ENCODE measurements at places on chromosomes 5 and 9.

GRCh38 chr9:38253200-38253599, 139.3 kb upstream of the ALDH1B1 start:
- DNase-seq, result no peak

DNA sequence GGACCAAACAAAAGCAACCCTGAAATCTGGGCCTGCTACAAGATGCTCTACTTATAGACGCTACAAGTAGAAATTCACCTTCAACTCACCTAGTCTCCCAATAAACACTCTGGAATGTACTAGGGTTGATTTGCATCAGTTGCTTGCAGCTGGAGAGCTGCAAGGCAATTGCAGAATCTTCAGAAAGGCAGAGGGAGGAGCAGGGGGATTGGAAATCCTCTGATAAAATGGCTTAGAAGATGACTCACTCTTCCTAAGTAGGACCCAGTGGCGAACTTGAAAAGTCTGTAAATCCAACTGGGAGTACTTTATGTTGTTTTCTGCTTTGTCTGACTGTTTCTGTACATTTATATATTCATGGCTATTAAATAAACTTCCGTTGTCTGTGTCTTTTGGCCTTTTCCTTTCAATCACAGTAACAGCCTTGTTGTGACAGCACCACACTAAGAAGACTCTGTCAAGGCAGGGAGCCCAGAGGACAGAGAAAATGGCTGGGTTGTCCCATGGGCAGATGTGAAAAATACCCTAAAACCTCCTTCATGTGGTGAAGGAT, 14.7 kb upstream of the MLLT3 start:
- no peak for DNase-seq

DNA sequence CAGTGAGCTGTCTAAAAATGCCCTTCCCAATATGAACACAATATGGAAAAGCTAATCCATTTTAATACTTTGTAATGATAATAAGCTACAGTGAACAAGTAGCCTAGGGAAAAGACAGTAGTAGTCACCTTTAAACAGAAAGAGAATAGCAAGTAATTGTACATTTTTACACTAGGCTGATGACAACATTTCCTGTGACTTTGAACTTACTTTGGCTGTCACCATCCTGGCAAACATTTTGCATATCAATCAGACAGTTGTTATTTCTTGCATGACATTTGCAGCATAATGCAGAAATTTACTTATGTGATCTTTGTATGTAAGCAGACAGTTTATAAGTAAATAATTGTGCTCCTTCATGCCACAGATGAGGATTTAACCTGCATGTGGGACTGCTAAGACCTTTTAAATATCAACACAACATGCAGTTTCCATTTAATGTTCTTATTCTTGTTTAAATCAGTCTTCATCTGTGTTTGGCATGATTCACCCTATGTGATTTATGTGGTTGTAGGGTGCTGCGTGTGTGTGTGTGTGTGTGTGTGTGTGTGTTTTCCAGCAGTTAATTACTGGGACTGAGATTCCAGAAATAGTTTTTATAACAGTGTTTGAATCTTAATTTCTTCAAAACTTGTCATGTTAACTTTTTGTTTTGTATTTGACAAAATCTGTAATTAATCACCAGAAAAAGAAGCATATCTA, 997.1 kb upstream of the ARRDC3 start:
- DNase-seq, result no peak

GRCh38 chr9:35116539-35116897, 856 bp upstream of the ATOSB start:
- no peak for DNase-seq

- no peak for DNase-seq
Measured at GRCh38 chr5:180468732-180469585, 25.2 kb upstream of the CNOT6 start.

DNA sequence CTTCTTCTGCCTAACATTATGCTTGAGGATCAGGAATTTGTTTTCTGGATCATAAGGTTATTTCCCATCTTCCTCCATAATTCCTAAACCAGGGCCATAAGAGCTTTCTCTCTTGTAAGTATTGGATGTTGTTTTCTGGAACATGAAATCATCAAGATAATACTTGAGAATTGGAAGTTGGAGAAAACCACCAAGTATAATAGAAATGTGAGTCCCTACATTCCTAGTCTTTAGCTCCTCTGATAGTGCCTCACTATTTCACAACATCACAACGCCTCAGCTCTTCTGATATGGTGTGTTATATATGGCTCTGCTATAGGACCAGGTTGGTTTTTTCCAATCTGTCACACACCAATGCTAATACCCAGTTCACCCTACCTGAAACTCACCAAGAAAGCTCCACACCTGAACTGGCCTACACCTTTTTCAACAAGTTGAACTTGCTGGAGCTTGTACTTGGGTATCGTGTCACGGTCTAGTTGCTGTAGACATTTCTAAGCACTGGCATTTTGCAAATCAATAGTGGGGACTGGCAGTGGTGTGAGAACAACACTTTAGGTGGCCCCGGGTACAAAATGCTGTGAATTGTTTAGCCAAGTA, 141.1 kb downstream of the ACTBL2 start:
- no peak for DNase-seq

DNA sequence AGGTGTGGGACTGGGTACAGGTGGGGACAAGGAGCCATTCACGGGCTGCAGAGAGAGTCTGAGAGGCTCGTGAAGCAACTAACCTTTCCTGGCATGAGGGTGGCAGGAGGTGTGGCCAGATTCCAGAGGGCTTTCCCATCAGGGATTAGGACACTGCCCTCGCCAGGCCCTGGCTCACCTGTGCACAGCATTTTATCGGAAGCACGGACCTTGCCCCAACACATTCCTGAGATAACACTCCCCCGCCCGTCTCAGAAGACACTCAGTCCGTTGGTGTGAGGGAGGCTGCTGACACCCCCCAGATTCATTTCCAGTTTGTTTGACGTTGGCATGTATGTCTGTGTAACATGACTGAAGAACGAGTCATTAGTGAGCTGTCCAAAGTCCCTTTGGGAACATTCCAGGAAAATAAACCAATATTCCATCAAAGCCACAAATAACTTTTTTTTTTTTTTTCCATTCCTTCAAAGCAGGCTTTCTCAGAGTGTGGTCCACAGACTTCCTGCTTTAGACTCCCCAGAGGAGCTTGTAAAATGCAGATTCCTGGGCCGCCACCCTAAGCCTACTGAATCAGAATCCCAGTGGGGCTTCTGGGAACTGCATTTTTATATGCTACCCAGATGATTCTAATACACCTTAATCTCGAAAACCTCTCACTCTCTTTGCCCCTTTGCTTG, 23.4 kb downstream of the WWC1 start:
- DNase-seq, result no peak

DNA sequence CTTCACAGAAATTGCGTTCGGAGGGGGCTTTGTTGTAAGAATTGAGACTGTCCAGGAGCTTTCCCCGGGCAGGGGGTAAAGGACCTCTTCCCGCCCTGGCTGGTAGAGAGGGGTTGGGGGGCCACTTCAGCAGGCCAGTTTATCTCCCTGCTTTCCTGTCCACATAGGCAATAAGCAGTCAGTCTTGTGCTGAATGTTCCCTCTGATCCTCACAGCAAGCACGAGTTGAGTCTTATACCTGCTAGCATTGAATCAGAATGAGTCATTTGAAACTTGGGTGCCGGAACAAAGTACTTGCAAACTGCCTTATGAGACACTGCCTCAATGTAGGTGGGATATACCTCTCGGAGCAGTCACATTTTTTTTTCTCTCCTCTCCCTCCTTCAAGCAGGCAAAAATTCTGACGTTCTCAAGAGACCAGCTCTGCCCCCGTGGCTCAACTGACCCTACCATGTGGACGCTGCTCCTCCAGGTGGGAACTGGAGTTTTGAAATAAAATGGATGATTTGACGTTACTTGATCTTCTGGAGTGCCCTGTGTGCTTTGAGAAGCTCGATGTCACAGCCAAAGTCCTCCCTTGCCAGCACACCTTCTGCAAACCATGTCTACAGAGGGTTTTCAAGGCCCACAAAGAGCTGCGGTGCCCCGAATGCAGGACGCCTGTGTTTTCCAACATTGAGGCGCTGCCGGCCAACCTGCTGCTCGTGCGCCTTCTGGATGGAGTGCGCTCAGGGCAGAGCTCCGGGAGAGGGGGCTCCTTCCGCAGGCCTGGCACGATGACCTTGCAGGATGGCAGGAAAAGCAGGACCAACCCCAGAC, 1.3 kb downstream of the SH3RF2 start:
- no peak for DNase-seq

GRCh38 chr5:68169903-68170302, 45.7 kb upstream of the PIK3R1 start:
- DNase-seq, result no peak

GRCh38 chr9:133609311-133610098, at the start of gene FAM163B:
Gene FAM163B, minus strand, starts transcription at chr9:133609389. Its CDS starts 29,166 bp downstream, at chr9:133580223.
- DNase-seq, result no peak

GRCh38 chr9:76877961-76878360, 28.0 kb downstream of the PRUNE2 start:
- no peak for DNase-seq

DNA sequence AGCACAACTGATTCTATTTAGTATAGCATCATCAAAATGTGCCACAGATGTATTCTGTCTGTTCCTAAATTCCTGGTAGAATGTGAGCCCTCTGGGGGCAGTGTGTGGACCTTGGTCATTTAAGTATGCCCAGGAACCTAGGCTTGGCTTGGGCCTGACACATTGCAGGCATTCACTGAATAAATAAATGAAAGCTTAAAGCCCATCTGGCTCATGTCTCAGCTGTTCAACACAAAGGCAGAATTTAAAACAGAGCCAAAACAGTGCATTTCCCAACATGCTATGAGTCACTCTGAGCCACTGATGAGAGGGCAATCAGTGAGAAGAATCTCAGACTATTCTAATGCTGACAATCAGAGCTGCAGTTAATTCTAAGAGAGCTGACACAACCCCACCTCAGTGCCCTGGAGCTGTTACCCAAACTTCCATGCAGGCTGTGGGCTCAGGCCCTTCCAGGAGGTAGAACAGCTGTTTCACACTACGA, 8.1 kb downstream of the FAM193B start:
- peak; percentile 27 for DNase-seq
